Central memory CD4-positive, alpha-beta T cell (primary cell): ENCODE measurements at places on chromosomes 2 and 18.

GRCh38 chr18:2411381-2411960, 159.8 kb downstream of the METTL4 start:
- no peak for DNase-seq

DNA sequence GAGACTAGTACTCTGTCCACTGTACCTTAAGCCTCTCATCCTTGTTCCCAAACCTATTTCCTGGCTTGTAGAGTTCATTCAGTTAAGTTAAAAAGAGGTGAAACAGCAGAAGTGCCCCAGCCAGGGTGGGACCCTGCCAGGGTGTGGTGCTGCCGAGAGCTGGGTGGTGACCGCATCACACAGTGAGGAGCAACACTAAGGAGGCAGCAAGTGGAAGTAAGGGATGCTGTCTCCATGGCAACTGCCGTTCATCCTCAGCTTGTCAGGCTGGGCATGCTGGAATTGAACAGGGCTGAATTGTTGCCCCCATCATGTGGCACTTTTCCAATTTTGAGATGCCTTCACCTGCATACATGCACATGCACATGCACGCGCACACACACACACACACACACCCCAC, 77.0 kb downstream of the VSNL1 start:
- DNase-seq, result no peak

DNA sequence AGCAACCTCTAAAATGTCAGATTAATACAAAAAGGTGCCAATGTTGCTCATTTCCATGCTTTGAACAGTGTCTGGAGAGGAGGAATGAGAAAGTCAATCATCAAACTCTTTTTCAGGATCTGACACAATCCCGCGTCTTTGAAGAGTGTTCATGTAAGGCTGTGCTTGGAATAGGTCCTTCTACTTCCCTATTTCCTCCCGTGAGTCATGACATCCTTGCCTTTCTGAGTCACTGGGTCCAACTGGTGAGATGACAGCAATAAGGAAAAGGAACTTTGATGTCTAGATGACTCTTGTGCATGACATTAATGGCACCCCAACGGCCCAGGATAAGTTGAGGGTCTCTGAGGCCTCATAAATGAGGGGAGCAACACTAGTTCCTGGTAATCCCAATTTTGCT, 109.0 kb upstream of the CELF4 start:
- DNase-seq, result no peak

DNA sequence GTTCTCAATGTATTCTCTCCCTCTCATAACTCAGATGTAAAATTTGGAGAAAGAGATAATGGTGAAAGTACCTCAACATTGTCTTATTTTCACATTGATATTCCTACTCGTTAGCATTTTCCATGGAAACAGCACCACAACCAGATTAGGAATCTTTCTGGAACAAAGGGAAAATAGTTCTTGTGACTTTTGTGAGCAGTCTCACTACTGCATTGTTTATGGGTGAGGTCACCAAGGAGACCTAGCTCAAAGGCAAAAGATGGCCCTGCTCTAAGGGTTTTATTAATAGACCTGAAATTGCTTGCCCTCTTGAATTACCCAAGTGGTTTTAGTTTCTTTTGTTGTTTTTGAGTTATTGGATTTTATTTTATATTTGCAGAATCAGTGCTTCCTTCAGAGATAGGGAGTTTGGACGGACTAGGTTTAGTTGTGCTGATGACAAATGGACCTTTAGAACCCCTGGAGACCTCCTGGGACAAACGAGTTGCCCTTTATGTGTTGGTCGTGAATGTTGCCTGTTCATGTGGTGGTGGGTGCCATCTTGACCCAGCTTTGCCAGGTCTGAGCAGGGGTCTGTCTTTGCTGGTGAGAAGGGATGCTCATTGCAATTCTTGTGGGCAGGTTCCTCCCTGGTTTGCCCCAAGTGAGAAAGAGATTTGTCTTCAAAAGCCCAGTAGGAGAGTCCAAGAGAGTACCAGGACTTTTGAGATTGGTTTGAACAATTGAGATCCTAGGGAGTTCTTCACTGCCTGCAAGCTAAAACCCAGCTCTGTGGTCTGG, 58.1 kb downstream of the INPP4A start:
- no peak for DNase-seq

- DNase-seq, result peak; percentile 72
Measured at GRCh38 chr2:168192839-168193616, 54.4 kb downstream of the STK39 start.

DNA sequence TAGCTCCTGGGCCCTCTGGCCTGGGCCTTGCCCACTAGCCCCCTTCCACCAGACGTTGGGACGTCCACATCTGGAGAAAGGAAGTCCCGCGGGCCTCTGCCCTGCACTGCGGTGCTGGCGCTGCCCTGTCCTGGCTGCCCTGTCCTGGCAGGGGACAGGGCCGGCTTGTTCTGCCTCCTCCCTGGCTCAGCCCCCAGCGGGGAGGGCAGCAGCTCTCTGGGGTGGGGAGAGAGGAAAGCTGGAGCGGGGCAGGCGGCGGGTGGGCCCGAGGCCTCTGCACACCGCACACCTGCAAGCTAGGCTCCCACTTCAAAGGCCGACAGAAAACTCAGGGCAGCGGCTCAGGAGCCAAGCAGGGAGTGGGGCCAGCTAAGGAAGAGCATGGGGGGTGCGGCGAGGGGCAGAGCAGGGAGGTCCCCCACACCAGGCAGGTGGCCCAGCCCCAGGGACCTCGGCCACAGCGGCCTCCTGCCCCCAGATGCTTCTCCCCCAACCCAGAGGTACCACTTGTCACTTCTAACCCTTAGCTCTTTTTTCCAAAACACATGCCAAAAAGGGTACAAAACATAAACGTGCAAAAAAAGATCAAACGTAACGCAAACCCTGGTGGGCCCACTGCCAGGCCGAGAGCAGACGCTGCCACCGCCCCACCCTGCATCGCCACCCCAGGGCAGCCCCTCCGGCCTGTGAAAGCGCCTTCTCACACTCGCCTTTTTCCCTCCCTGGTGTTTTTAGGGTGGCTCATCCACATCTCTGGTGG, 13.5 kb downstream of the SNED1 start:
- DNase-seq, result no peak
